ENCODE measurements at places on chromosomes 13 and 19. TPM values are rescaled to one million over a fixed set of nuclear protein-coding genes. Genes with fewer than 3 reads are reported as not detected.

GRCh38 chr19:33750587-33751435 lies 45.9 kb upstream of the KCTD15 start:
- no peak for DNase-seq

The GNG8 gene
- not detected for total RNA-seq

- DNase-seq: no peak
Measured at GRCh38 chr13:110343241-110343865, 36.3 kb downstream of the COL4A2 start.

DNA sequence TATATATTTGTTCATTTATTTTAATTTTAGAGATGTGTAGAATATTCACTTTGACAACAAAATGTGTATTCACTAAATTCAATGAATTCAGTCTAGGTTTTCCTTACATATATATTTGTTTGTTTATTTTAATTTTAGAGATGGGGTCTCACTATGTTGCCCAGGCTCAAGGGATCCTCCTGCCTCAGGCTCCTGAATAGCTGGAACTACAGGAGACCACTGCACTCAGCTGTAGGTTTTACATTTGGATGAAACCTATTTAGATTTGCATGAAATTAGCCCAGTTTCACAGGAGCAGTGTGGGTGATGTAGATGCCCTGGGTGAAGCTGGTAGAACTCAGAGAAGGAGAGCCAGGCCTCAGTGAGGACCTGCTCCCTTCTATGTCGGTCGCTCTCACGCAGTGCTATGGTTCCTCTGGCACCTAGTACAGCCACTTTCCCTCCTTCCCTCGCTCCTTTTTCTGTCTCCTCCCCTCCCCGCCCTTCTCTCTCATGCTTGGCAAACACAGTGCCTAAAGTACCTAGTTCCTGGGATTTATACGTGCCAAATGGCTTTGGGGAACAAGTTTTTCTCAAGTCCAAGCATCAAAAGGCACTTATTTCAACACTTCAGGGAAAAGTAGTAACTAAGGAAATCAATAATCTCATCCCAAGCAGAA lies 14.7 kb upstream of the HMGB1 start:
- no peak for DNase-seq

- no peak for DNase-seq
Measured at GRCh38 chr13:60654415-60654814, 257.4 kb downstream of the TDRD3 start.

DNA sequence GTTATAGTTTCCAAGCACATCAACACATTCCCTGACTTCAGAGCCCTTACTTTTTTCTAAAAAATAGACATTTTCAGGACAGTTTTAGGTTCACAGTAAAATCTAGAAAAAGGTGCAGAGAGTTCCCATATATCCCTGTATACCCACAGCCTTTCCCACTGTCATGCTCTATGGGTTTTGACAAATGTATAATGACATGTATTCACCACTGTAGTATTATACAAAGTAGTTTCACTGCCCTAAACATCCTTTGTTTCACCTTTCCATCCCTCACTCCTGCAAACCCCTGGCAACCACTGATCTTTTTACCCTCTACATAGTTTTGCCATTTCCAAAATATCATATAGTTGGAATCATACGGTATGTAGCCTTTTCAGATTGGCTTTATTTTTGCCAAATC lies 15.6 kb downstream of the NAA16 start:
- DNase-seq: no peak

DNA sequence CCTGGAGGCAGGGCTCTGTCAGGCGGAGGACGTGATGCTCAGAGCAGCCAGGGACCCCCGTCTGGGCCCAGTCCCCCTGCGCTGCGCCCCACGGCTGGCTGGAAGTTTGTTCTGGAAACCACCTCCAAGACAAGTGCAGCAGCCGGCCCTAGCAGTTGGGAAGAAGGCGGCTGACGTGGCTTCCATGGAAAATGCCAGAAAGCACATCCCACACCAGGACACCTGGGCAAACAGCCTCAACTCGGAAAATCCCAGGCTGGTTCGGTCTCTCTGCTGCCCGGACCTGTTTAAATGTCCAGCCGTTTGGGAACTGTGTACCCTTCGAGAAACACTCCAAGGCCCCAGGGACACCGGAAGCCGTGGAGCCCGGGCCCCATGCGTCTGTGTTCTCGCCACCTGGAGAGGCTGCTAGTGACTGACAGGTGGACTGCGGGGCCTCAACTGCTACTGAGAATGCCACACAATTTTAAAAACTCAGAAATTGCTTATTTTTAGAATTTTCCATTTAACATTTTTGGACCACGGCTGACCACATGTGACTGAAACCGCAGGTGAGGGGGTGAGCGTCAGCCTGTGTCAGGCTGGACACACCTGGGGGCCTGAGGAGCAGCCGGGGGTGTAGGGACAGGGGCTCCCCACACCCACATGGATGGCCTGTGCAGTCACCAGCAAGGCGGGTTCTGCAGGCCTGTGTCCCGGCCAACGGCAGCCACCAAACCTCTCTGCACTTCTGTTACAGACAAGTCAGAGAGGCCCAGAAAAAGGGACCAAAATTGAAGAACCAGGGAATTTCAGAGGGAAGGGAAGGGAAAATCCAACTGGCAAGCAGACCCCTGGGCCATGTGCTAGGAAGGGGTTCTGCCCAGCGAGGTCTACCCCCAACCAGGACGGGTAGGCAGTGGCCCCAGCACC lies 31.7 kb downstream of the RASA3 start:
- no peak for DNase-seq

GRCh38 chr13:74667656-74668203 lies 533.5 kb upstream of the KLF12 start:
- no peak for DNase-seq

- DNase-seq: no peak
Measured at GRCh38 chr13:21616880-21617279, 12.9 kb upstream of the MICU2 start.

DNA sequence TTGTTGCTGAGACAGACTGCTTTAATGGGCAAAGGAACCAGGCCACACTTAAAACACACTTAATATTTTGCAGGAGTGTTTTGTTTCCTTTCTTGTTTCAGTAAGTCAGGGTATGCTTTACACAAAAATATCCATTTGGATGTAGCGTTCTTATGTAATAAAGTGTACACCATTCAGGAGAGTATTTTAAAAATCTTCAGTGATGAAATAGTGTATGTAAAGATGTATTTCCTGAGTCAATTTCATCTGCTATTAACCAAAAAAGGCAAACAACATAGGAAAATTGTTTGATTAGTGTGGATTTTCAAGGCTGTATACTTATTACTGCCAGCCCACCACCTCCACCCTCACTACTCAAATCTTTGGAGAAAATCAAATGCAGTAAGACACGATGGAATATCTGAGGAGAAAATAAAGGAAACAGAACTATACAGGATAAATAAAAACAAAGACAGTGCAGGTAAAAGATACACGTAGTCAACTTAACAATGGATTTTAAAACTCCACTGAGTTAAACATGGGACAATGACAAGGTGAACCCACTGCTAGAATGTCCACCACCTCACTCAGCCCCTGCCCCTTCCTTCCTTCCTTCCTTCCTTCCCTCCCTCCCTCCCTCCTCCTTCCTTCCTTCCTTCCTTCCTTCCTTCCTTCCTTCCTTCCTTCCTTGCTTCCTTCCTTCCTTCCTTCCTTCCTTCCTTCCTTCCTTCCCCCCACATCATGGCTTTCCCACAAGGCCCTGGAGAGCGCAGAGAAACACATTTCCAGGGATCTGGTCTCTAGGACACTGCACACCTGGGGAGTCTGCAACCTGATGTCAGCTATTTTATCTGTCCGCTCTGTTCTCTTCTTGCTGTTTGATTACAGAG lies 360.3 kb downstream of the IRS2 start:
- DNase-seq: no peak

- no peak for DNase-seq
Measured at GRCh38 chr19:49061445-49061844, 3.2 kb downstream of the NTF4 start.

DNA sequence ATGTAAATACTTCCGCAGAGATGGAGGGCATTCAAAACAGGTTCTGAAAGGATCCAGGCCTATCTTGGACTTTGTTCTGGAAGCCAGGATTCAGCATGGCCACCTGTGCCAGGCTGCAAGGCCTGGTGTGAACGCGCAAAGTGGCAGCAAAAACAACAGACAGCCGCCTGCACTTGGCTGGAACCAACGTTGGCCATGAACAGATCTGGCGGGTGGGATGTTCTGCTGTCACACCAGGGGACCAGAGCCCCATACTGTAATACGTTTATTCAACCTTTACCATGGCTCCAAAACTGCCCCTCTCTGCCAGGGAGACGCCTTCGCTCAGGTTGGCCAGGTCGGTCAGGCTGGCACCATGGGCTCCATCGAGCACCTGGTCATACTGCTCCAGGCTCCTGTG lies 69.7 kb downstream of the EPS15L1 start:
- no peak for DNase-seq

The AMH gene
- 1.3 TPM for total RNA-seq

DNA sequence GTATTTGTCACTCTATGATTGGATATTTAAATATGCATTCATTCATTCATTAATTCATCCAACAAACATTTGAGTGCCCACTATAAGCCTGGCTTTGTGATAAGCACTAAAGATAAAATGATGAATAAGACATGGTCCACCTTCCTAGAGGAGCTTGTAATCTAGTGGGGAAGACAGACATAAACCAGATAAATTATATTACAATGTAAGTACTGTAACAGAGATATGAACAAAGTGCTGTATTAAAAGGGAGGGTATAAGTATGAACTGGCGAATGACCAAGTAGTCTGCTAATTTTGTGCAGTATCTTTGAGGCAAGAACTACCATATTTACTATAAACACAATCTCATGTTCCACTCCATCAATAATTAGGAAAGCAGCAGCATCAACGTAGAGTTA lies 88.2 kb downstream of the RBM26 start:
- DNase-seq: no peak

DNA sequence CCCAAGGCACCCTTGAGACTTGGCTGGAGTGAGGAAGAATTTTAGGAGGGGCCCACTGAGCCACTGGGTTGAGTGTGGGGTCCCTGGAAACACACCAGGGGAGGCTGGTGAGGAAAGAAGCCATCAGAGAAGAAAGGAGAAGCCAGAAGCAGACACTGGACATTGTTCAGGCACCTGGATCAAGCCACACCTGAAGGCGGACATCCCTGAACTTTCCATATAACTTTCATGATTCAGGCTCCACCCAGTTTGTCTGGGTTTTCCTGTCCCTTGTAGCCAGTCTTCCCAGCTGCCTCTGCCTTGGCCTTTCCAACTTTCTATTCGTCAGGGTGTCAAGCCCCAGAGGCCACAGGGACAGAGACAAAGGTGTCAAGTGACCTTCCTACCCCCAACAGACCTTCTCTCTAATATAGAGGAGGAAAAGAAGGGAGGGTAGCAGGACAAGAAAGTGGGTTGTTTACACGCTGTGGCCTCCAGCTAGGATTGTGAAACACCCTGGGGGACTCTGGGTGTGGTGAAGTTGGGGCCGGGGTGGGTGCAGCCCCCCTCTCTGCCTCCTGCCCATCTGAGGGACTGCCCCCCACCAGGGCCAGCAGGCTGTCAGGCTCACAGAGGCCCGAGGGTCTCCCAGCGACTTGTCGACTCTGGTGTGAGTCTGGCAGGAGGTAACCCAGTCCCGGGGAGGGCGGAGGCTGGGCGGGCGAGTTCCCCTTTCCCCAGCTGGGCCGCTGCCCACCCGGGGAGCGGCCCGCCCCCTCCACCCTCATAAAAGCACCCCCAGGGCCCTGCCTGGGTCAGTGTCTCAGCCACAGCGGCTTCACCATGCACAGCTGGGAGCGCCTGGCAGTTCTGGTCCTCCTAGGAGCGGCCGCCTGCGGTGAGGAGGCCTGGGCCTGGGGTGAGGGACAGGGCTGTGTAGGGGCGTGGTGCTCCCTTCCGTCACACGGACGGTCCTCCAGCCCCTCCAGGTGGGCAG lies at the start of gene CFD:
CFD (plus strand) TSS at position 797 of the 976 bp plus-strand sequence; CDS start at position 823, 26 bp downstream.
- no peak for DNase-seq

DNA sequence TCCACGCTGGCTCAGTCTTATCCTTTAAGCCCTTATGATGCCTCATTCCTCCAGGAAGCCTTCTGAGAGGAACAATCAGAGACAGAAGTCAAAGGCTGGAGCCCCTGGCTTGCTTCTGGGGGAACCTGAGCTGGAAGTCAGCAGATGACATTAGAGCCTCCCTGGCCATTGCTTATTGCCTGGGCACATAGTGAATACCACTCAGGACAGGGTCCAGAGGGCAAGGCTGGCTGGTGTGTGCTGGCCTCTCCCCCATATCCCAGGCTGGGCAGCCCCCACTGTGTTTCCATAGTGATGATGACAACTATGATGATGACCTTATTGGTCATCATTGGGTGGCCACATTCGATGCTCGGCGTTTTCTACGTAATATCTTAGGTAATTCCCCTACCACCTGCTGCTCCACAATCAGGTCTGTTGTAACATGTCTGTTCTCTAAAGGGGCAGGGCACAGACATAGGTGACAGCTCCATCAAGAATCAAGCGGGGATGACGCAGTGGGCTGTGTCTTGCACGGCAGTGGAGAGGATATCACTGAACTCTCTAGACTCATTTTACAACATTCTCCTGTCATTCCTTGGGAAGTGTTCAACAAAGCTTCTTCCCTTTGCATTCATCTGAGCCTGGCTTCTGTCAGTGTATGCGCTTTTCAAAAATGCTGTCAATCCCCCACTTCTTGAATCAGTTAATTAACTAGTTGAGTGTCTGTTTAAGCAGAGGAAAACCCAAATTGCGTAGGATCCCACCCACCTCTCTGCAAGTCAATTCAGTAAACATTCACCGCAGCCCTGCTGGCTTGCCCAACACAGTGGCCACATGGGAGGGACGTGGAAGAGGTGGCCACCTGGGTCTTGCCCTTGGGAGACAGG lies 89.4 kb upstream of the TSHZ3 start:
- DNase-seq: no peak

The GZMM gene
- total RNA-seq: 0.83 TPM

DNA sequence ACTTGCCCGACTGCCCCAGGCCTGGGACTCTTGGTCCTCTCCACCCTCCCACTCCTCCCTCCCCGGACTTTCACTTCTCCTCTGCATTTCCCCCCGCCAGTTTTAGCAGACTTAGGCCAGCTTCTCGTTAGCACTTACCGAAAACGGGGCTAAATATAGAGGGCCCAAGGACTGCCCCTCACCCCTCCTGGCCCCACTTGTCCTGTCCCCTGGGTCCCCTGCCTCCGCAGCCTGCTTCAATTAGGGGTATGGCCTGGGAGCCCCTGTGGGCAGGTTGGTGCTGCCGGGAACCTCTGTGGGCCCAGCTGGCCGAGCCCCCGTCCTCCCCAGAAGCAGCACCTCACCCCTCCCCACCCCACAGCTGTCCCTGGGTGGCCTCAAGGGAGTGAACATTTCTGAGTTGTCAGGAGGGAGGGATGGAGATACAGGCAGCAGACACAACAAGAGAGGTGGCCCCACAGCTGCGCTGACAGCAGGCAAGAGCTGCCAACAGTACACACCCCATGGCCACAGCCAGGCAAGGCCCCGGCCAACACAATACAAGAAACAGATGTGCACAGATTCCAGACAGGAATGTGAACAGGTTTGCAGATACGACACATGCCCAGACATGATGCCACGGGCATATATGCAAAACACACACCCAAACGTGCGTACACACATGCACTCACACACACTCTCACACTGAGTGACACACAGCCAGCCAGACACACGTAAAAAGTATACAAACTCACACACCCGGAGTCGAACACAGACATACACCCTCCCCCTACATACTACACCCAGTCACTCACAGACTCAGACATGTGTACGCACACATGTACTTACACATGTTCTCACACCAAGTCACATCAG lies 2.6 kb downstream of the POU2F2 start:
- no peak for DNase-seq
